ENCODE measurements at places on chromosomes 5 and 9.

- no peak for DNase-seq
Observed at GRCh38 chr9:8668231-8668630, 868.7 kb upstream of the DMAC1 start.

DNA sequence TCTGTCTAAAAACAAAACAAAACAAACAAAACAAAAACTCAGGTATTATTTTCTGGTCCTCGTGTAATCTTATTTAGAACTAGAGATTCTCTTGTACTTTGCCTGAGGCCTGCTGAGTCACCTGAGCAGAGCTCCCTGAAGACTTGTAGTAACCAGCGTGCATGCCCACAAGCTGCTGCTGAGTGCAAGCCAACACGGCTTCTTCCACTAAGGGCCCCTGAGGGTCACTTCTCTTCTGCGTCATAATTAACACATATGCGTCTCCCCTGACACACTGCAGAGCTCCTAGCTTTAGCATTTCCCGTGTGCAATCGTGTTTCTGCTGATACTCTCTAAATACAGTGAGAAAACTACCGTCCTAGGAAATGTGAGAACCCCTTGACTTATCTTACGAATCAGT lies 10.9 kb upstream of the NDFIP1 start:
- DNase-seq: no peak

- DNase-seq: no peak
Observed at GRCh38 chr5:150266871-150267291, 22.7 kb downstream of the CAMK2A start.

DNA sequence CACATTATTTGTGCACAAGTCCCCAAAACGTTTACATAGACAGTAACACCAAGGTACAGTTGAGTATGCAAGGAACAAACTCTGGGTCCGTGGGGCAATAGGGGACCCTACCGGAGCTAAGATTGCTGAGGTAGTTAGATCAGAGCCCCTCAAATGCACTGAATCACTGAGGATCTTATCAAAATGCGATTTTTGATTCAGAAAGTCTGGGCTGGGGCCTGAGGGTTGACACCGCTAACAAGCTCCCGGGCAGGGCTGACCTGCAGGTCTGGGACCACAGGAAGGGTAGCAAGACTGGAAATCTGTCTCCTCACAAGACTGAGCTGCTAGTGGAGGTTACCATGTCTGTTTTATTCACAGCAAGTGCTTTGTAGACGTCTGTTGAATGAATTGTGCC lies 1.8 kb upstream of the IL3 start:
- no peak for DNase-seq

DNA sequence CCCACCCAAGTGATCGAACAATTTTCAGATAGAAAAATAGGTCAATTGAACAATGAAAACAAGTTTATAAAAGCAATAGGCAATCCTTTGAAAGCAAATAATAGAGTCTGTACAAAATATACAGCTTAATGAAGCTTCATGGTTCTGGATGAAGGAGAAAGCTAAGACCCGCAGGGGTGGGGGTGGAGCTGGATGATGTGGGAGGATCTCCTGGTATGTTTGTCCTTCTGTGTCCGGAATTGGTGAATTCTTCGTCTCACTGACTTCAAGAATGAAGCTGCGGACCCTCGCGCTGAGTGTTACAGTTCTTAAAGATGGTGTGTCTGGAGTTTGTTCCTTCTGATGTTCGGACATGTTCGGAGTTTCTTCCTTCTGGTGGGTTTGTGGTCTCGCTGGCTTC lies 149.9 kb downstream of the NXNL2 start:
- DNase-seq: no peak

DNA sequence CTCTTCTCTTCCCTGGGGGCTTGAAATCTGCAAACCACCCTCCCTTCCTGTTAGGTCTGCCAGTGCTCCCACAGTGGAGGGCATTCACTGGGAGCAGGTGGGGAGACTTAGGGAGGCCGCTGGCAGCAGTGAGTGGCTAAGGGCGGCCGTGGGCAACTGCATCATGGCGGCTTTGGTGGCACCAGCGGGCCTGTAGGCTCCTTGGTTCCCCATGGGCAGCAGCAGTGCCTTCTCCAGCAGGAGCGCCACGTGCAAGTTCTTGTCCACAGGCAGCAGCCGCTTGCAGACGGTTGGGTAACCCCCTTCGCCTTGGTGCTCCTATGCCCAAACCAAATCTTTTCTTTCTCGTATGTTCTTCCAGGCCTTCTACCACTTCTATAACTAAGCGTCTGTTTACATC lies 158.2 kb downstream of the SREK1 start:
- DNase-seq: no peak

GRCh38 chr5:13179407-13180087 lies 764.9 kb downstream of the DNAH5 start:
- no peak for DNase-seq

- no peak for DNase-seq
Observed at GRCh38 chr5:91141642-91142041, 241.5 kb downstream of the ARRDC3 start.

DNA sequence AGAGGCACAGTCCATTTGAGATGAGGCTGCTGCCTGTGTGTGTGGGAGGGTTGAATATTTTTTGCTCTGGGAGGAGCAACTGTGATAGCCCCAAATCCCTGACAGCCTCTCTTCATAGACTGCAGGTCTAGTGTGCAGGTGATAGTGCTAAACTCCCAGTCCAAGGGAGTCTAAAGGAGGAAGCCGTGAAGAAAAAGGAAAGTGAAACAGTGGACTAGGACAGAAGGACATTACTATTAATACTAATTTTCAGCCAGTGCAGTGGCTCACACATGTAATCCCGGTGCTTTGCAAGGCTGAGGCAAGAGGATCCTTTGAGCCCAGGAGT lies 295.0 kb downstream of the PDE4D start:
- DNase-seq: no peak

DNA sequence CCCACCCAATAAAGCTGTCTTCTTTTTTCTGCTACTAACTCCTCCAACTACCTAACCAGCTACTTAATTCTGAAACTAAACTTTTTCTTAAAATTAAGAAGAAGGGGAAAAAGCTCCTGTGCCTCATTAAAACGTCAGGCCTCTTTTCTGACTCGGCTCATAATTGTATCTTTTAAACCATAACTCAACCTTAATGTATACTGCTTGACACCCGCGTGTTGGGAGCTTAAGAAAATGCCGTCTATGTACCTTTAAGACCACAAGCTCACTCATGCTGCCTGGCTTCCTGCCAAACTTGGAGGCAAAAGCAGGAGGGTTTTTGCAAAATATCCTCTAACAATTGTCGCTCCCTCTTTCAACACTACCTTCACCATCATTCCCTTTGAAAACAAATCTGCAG lies 5.0 kb downstream of the EBF1 start:
- no peak for DNase-seq

- DNase-seq: no peak
Observed at GRCh38 chr5:83343299-83343698, 128.2 kb upstream of the VCAN start.

DNA sequence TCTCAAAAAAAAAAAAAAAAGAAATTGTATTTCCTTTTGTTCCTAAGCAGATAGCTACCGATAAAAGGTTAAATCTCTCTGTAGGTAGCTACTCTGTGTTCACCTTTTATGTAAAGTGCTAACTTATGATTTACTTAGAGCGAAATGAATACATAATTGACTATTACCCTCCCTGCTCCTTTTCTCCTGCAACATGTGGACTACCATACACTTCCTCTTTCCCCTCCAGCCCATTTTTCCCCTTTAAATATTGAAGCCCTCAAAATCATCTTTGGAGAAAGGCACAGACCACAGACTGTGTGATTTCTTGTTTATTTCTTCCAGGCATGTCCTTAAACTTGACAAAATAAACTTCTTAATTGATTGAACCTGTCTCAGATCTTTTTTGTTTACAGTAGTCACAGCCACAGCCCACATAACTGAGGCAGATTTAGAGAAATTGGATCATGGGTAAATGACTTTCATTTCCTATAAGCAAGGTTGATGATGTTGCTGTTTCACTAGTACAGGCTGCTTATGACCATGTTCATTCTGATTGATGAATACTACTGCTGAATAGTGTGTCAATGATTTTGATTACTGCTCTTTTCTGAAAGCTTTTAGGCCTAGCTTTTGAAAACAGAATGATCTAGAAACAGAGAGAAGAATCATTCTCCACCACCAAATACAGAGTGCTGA lies 59.2 kb downstream of the PHAX start:
- DNase-seq: no peak
